Stimulated activated memory B cell treated with anti-CD40 and anti-IgM and Interleukin-4, amounts not matched to agents 10 μg/mL and 1 μg/mL and 100 μg/mL, for 72 hours (primary cell): ENCODE measurements at places on chromosomes 2 and 18.

- H3K27ac ChIP-seq: no peak overlapping the region
- H3K4me3 ChIP-seq: no peak overlapping the region
- no peaks in the 10 kb centered on the region for H3K36me3 ChIP-seq
- no peaks in the 10 kb centered on the region for H3K4me1 ChIP-seq
- no peak for ATAC-seq
Measured at GRCh38 chr18:70326255-70326654, 37.4 kb downstream of the SOCS6 start.

DNA sequence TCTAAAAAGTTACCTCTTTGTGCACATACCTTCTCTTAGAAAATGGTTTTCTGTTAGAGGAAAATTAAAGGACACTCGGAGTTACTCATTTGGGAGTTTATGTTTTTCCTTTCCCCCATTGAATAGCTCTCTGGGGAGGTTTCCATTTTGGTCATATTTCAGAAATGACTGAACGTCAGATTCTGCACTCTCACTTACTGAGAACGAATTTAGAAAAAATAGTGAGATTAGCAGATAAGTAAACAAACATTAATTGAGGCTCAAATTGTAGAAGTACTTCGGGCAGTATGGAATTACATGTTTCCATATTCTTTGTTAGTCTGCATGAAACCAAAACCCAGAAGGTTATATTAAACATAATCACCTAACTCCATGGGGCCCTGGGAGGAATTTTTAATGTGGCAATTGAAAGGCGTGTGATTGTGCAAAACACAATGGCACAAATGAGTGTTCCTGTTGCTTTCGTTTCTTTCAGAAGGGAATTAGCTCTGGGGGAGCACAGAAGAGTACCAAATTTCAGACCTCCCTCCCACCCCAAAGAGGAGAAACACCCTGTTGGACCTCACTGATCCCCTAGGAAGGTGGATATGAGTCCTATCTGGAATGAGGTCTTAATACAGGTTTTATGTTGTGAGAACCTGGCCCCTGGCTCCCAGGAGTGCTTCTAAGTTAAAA, 212.3 kb downstream of the BCL2 start:
- H3K27me3 ChIP-seq: peaks cover 17% of the 10 kb centered on the region
- peaks cover 57% of the 10 kb centered on the region for H3K4me1 ChIP-seq
- peak overlapping the region; percentile 69 for H3K4me3 ChIP-seq
- ATAC-seq: no peak
- H3K27ac ChIP-seq: peak overlapping the region; percentile 87

DNA sequence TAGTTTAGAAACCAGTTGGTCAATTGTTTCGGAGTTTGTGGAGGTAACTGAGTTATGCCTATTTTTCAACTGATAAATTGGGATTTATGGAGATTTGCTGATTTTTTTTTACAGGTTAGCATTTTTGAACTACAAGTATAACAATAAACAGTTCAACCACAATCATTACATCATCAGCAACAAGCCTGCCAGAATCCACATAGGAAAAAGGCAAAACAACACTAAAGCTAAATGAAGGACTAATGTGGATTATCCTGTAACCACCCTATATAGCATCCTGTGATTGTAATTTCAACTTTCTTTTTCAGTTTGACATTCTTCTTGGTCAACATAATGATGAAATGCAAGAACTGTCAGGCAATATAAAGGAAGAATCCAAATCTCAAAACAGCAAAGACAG, 76.5 kb downstream of the CCDC102B start:
- H3K4me1 ChIP-seq: no peaks in the 10 kb centered on the region
- H3K27me3 ChIP-seq: no peaks in the 10 kb centered on the region
- ATAC-seq: no peak
- H3K36me3 ChIP-seq: no peaks in the 10 kb centered on the region
- H3K4me3 ChIP-seq: no peak overlapping the region

- H3K27me3 ChIP-seq: no peaks in the 10 kb centered on the region
- no peak overlapping the region for H3K27ac ChIP-seq
- peaks cover 6% of the 10 kb centered on the region for H3K36me3 ChIP-seq
- peaks cover 54% of the 10 kb centered on the region for H3K4me1 ChIP-seq
- H3K4me3 ChIP-seq: no peak overlapping the region
Measured at GRCh38 chr2:62738981-62739936, 33.7 kb downstream of the EHBP1 start.

- no peak for ATAC-seq
- H3K4me1 ChIP-seq: no peaks in the 10 kb centered on the region
- peaks cover 18% of the 10 kb centered on the region for H3K27me3 ChIP-seq
Measured at GRCh38 chr18:10094655-10095054, 180.8 kb downstream of the VAPA start.

DNA sequence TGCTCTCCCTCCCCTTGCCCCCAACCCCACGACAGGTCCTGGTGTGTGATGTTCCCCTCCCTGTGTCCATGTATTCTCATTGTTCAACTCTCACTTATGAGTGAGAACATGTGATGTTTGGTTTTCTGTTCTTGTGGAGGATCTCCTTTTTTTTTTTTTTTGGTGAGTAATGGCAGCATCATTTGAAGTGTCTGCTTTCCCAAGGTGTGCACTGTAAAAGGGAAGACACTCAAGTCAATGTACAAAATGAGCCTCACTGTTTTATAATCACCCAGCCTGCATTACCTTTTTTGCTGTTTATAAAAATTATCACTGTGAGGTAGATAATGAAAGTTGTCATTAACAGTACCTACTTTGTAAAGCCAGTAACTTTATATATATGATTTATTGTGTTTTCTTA, 56.9 kb downstream of the INSIG2 start:
- no peaks in the 10 kb centered on the region for H3K36me3 ChIP-seq
- no peak for ATAC-seq
- peaks cover 17% of the 10 kb centered on the region for H3K27me3 ChIP-seq
- H3K27ac ChIP-seq: no peak overlapping the region

- no peak overlapping the region for H3K27ac ChIP-seq
- H3K27me3 ChIP-seq: peaks cover 52% of the 10 kb centered on the region
- no peak for ATAC-seq
Measured at GRCh38 chr2:39618736-39619135, 47.0 kb upstream of the TMEM178A start.

- no peak for ATAC-seq
- H3K27me3 ChIP-seq: no peaks in the 10 kb centered on the region
- H3K27ac ChIP-seq: peak overlapping the region; percentile 48
Measured at GRCh38 chr2:16614314-16614860, 51.2 kb downstream of the CYRIA start.

- H3K27ac ChIP-seq: no peak overlapping the region
- no peaks in the 10 kb centered on the region for H3K4me1 ChIP-seq
- no peak for ATAC-seq
- peaks cover 10% of the 10 kb centered on the region for H3K27me3 ChIP-seq
- no peaks in the 10 kb centered on the region for H3K36me3 ChIP-seq
Measured at GRCh38 chr2:16185801-16186272, 245.5 kb downstream of the MYCN start.

DNA sequence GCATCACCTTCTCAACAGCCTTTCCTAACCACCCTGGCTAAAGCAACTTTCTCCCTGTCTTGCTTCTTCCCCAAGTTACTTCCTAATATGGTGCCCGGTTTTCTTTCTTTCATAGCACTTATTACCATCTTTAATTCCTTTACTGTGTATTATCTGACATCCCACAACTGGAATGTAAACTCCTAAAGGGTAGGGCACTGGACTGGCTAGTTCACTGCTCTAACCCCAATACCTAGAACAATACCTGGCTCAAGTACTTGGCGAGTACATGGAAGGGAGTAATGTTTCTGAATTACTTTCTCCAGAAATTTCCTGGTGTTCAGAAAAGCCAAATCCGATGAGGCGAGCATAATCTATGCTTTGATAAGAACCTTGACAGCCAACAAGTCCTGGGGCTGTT, 22.7 kb upstream of the RNF103 start:
- no peaks in the 10 kb centered on the region for H3K4me1 ChIP-seq
- no peak overlapping the region for H3K4me3 ChIP-seq
- H3K27ac ChIP-seq: no peak overlapping the region
- H3K27me3 ChIP-seq: peaks cover 14% of the 10 kb centered on the region

DNA sequence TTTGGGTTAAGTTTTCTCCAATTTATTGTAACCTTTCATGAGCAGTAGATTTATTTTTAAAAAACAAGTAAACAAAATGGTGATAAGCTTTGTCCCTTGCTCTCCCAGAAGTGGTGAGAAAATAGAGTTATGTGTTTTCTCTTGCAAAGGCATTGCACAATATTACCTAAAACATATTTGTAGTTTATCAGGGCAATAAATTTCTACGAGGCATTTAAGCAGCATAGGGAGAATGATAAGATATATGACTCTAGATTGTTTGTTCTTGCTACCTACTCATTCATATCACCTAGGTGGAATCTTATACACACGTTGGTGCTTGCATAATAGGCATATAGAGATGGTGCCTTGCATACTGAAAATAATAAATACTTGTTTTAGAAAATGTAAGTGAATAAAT, 201.7 kb downstream of the MYO1B start:
- no peaks in the 10 kb centered on the region for H3K36me3 ChIP-seq
- H3K27me3 ChIP-seq: no peaks in the 10 kb centered on the region
- H3K27ac ChIP-seq: no peak overlapping the region
- H3K4me1 ChIP-seq: no peaks in the 10 kb centered on the region
- no peak for ATAC-seq

GRCh38 chr18:59048378-59048777, 91.3 kb upstream of the SEC11C start:
- no peak overlapping the region for H3K4me3 ChIP-seq
- H3K4me1 ChIP-seq: peaks cover 13% of the 10 kb centered on the region
- ATAC-seq: no peak
- H3K36me3 ChIP-seq: no peaks in the 10 kb centered on the region
- H3K27ac ChIP-seq: no peak overlapping the region

- H3K27me3 ChIP-seq: no peaks in the 10 kb centered on the region
- peaks cover 7% of the 10 kb centered on the region for H3K36me3 ChIP-seq
- peaks cover 13% of the 10 kb centered on the region for H3K4me1 ChIP-seq
- no peak for ATAC-seq
Measured at GRCh38 chr2:113251118-113251517, 27.6 kb downstream of the PAX8 start.
